ENCODE measurements at places on chromosomes 16 and 17.

DNA sequence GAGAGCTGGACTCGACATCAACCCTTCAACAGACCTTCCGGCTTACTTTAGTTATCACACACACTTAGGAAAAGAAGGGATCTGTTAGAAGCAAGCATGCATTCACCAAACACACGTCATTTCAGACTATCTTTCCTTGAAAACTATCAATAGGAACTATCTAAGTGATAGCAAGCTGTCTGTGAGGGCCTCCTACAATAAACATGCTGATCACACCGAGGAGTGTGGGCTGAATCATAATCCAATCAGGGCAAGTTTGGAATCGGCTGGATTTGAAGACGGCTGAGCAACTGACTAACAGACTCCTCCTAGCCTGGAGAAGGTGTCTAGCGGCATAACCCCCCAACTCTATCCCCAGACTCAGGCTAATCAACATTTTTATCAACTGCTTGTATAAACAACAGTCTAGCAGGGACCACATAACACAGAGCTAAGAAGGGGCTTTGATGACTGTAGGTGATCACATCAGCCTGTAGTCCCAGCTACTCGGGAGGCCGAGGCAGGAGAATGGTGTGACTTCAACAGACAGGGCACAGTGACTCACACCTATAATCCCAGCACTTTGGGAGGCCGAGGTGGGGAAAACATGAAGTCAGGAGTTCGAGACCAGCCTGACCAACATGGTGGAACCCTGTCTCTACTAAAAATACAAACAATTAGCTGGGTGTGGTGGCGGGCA lies 14.1 kb downstream of the NXN start:
- no peak for DNase-seq

- no peak for DNase-seq
Observed at GRCh38 chr16:647173-647902, 1.8 kb upstream of the WDR90 start.

GRCh38 chr16:26149364-26150190 lies 457.8 kb downstream of the HS3ST4 start:
- no peak for DNase-seq

GRCh38 chr17:49015179-49015923 lies 18.2 kb downstream of the IGF2BP1 start:
- no peak for DNase-seq

GRCh38 chr16:89315791-89316581 lies 98.5 kb downstream of the ZNF778 start:
- DNase-seq, result peak; percentile 88

DNA sequence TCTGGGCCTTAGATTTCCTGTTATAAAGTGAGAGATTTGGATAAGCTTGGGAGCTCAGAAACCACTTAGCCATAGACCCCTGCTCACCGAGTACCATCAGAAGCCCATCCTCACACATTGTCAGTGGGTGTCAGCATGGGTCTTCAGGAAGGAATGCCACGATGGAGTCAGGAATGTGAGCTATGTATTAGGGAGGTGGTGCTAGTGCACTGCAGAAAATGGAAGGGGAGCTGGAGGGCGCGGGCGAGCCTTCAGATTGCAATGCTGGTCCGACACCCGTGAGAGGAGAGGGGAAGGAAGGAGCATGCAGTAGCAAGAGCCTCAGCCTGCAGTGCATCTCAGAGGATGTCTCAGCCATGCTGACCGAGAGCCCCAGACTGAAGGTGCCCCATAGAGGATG lies 294.5 kb downstream of the FOXL1 start:
- DNase-seq, result no peak

GRCh38 chr16:8819411-8820034 lies 21.9 kb downstream of the PMM2 start:
- no peak for DNase-seq

- DNase-seq, result no peak
Observed at GRCh38 chr16:86035906-86036305, 136.9 kb downstream of the IRF8 start.

GRCh38 chr17:40326832-40327199 lies 17.8 kb downstream of the RARA start:
- no peak for DNase-seq

- no peak for DNase-seq
Observed at GRCh38 chr16:10123141-10123540, 59.1 kb downstream of the GRIN2A start.

DNA sequence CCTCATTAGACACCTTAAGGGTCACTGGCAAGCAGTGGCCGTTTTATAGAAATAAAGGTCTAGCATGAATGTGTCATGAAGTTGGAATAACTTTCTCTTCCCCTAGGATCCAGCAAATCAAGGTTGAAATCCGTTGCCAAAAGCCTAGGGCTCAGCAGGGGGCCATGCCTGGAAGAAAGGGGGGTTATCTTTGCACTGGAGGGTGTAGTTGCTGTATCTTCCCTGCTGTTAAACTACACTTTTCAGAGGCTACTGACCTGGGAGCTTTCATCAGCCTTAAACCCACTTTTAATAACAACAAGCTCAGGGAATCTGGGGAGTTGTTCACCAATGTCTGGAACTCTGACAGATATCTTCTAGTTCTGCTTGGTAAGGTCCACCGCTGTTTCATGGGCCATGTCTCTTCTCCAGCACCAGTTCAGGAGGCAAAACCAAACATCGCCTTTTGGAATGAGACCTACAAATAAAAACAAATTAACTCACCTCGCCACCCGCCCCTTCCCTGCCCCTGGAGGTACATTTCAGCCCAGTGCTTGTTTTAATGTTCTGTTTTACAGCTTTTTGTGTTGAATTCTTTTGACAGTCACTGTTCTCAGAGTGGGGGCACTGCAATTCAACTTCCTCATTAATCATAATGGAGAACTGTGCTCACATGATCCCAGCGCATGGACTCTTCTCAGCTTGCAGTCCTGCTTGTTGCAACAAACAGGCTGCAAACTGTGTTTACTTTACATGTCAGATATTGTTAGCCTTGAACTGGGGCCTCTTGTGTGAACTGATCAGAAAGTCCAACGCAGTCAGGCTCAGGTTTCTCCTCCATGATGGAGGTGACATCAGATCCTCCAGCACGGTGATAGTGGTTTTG lies 508.7 kb downstream of the KCNJ2 start:
- DNase-seq, result no peak

DNA sequence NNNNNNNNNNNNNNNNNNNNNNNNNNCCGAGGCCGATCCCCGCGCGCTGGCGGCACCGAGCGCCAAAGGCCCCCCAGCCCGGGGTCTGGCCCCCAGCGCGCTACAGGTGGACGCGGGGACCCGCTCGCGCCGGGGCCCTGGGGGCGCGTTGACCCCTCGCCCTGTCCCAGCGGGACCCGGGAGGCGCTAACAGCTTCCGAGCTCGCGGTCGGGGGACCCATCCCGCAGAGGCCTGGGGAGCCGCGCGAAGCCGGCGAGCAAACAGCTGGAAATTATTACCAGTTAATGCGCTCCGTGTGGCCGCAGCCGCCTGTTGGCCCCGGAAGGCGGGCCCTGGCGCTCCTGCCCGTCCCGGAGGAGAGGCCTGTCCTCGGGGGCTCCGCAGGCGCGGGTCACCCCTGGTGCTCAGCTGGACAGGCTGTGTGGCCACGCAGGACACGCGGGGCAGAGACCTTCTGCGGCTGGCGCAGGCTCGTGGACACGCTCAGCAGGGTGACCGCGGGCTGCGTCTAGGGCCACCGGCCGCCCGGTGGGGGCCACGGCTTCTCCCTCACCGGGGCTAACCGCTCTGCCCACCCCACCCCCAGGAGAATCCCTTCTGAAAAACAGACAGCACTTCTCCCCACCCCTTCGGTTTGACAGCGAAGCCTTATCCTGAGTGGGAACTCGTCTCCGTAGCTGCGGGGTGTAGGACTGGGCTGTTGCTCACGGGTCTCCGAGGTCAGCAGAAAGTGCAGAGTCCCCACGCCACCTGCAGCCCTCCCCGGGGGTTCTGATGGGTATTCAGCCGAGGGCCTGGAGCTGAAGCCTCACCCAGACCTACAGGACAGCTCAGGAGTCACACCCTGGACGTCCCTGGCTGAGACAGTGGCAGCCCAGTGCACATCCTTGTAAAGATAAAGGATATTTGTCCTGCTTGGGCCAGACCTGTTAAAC lies 138.7 kb upstream of the RPH3AL start:
- no peak for DNase-seq

- no peak for DNase-seq
Observed at GRCh38 chr17:83084621-83085056, 5.2 kb downstream of the METRNL start.

DNA sequence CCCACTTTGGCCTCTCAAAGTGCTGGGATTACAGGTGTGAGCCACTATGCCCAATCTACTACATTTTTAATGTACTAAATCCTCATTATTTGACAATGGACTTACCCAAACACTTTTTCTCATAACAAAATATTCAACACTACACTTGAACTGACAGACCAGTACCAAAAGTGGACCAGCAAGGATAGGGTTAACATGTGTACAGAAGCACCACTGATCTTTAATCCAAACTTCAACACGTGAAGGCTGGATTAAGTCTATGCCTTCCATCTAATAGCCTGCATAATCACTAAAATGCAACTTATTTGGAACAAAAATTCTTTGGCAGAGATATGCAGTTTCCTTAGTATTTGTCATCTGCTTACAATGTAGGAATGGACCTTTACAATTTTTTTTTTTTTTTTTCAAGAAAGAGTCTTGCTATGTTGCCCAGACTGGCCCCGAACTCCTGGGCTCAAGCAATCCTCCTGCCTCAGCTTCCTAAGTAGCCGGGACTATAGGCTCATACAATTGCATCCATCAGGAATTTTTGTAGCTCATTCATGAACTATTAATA lies 60.0 kb upstream of the BCAR1 start:
- no peak for DNase-seq

GRCh38 chr16:87420026-87421002 lies 28.2 kb downstream of the MAP1LC3B start:
- DNase-seq, result no peak

DNA sequence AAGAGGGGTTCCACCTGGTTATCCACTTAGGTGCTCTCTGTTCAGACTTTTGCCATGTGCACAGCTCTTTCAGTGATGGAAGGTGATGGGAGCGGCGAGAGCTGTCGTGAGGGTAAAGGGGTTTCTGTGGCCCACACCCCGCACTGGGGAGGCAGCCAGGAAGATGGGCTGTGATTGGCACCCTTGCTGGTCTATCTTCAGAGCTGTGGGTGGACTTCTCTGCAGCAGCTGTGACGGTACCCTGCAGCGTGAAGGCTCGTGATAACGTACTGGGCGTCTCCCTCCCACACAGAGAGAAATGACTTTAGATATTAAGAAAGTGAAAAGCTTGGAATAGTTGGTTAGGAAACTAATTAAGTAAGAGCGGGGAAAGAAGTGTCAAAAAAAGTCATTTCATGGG lies 45.8 kb downstream of the MPRIP start:
- no peak for DNase-seq

DNA sequence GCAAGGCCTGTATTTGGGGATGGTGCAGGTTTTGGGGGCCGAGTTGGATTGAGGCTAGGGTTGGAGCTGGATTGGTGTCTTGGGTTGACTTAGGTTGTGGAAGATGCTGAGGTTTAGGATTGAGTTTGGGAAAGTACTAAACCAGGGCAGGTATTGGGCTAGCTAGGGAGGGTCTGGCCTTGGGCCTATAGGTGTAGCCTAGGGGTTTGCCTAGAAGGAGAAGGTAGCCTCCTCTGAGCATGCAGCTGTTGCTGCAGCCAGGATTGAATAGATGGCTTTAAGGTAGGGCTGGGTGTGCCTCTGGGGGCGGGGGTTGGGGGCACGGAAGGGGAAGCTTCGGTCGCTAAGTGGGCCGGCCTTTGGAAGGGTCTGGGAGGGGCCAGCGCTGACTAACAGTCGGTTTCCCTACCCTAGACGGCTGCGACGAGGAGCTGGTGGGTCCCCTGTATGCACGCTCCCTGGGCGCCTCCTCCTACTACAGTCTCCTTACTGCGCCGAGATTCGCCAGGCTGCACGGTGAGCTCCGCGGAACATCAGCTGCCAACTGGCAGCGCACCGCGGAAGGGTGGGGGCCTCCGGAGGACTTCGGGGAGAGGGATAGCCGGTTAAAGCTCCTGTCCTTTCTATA lies 1.2 kb downstream of the CNTNAP1 start:
- no peak for DNase-seq

- no peak for DNase-seq
Observed at GRCh38 chr16:85856585-85856984, 42.4 kb upstream of the IRF8 start.

- DNase-seq, result no peak
Observed at GRCh38 chr17:29557085-29557738, 9.6 kb downstream of the ABHD15 start.

Measured in CD4-positive, alpha-beta T cell treated with Interleukin-4 for 4 hours (primary cell).